ENCODE measurements at places on chromosomes 11 and 22.
A peak's percentile ranks its signal among the peaks of the same experiment; 100 is the strongest.

DNA sequence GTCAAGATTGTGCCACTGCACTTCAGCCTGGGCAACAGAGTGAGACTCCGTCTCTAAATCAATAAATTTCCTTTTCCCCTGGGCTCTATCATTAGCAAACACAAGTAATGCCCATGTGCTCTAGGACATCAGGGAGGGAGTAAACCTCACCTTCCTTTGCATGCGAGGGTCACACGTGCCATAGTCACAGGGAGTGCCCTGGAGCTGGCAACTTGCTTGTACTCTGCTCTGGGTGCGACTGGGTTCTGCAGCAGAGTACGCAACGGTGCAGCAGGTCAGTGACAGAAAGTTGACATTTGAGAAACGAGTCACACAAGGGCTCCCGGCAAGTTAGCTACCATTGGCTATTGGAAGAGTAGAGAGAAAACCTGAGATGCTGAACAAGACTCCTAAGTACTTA, 32.6 kb upstream of the CHKA start:
- DNase-seq: no peak

DNA sequence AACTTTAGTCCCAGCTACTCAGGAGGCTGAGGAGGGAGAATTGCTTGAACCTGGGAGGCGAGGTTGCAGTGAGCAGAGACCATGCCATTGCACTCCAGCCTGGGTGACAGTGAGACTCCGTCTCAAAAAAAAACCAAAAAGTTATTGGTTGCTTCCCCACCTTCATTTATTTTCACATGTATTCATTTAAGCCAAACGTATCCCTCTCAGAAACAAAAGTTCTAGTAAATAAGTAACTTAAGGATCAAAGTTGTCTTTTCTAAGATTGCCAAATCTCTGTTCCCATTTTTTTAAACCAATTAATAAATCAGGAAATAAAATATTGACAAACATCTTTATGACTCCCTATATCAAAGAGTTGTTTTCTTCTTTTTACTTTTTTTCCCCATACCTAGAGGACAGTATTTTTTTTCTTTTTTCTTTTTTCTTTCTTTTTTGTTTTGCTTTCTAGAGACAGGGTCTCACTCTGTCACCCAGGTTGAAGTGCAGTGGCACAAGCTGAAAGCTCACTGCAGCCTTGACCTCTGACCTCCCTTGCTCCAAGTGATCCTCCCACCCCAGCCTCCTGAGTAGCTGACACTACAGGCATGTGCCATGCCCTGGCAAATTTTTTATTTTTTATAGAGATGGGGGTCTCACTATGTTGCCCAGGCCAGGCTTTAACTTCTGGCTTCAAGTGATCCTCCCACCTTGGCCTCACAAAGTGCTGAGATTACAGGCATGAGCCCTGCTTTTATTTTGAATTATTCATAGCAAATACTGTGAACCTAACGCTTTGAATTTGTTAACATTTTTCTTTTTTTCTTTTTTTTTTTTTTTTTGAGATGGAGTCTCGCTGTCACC, 11.4 kb downstream of the ZFTA start:
- no peak for DNase-seq

GRCh38 chr22:19722982-19723231, 432 bp upstream of the GP1BB start:
- DNase-seq: no peak

DNA sequence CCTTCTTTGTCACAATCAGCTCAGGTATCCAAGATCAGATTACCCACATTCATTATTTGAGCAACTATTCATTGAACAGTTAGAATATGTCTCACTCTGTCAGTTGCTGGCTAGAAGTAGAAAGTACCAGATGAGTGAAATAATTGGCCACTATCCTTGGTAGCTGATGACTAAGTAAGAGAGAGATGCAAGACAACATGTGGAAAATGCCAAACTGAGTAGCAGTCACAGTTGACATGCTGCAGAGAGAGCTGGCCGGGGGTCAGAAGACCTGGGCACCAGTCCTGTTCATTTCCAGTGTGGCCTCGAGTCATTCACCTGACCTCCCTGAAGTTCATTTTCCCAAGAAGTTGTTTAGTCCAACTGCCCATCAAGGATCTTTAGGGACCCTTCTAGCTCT, 22.5 kb upstream of the SMIM35 start:
- peak; percentile 15 for DNase-seq

DNA sequence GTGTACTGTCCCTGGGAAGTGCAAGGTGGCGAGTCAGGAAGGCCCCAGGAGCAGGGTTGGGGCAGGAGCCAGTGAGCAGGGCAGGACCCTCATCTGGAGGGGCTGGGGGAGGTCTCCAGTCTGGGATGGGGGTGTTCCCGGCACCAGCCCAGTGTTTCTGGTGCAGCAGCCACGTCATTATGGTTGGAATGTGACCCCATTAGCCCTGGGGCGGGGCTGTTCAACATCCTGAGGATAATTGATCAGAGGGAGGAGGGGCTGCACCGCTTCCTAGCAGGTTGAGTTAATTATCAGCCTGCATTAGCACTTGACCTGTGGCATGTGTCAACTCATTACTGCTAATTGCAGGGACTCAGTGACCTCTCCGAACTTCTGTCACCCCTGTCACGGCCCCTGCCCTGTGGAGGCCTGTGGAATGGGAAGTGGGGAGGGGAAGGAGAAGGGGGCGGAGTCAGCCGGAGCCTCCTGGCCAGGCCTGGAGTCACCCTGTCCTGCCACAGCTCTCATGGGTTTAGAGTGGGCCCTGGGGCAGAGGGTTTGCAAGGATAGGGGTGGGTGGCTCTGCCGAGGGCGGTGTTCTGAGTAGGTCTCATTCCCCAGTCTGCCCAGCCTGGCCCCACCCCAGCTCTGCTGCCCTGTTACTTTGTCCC, 52.8 kb upstream of the CCDC188 start:
- peak; percentile 28 for DNase-seq

DNA sequence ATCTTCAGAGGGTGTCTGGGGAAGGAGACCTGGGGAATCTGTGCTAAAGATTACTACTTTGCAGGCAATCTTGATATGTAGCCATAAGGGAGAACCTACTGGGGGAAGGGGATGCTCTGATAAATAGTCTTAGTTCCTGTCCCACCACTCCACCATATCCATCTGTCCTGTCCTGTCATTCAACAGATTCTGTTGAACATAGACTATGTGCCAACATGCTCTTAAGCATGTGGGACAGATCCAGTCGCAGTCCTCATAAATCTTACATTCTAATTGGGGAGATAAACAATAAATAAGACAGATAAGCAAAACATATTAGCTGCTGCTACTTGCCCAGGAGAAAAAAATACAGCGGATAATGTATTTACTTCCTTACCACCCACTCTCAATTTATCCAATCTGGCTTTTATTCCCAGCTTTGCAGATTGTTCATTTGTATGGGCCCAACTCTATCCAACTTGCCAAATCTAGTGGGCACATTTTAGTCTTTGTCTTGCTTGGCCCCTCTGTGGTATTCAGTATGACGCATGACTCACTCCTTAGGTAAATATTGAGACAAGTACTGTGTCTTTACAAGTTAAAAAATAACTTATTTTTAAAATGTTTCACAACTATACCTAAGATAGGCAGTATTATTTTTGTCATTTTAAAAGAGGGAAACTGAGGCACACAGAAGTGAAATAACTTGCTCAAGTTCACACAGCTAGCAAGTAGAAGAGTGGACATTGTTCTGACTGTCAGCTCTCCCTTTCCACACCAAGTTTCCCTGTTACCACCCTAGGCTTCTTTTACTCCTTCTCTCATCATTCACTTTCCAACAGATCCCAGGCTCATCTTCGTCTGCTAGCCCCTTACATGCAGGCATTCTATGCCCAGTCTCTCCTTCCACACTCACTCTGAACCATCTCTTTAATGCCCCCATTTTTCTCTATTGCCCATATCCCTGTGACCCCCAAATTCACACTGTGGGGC, 133.6 kb upstream of the SESN3 start:
- DNase-seq: peak; percentile 75

DNA sequence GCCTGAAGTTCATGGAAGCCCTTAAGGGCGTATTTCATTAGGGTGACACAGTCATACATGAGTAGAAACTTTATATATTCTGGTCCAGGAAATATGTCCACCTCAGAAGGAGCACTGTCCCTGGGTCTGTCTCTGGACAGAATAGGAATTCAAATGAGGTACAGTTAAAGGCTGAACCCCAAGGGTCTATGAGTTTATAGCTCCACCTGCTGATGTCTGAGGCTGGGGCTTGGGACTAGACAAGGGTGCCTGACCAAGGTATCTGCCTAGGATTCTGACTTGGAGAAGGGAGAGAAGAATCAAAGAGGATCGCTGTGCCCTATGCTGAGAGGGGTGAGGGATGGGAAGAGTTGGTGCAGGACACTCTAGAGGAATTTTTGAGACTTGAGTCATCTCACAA, 14.9 kb downstream of the HEPHL1 start:
- DNase-seq: no peak

DNA sequence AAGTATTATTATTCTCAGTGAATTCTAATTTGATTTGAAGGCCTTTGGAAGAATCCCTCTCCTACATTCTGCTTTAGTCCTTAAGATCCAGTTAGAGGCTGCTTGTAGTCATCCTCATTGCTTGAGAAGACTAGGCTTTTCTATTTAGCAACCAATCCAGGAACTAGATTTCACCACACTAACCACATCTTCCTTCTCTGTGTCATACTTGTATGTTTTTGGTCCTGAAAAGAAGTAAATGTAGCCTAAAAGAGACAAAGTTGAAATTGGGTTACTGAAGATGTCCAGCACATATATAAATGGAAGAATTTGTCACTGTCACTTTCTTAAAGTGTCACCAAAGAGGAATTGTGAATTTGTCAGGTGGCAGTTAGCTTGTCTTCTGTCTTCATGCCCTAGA, 46.6 kb upstream of the MMP7 start:
- no peak for DNase-seq

DNA sequence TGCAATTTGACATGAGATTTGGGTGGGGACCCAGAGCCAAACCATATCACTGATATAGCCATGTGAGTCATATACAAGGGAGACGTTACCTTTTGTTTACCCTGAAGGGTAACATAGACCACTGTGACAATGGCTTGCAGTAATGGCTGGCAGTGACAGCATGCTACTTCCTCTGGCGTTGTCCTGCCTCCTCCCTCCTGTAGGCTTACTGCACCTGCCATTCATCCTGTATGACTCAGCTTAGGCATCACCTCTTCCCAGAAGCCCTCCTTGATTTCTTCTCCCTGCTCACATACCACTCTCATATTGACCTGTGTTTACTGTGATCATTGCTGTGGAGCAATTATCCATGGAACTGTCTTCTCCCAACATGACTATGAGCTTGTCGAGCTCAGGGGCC, 12.0 kb upstream of the PVALB start:
- no peak for DNase-seq

Measured in fibroblast of skin of back (primary cell).